Chondrocyte (in vitro differentiated cells): ENCODE measurements at places on chromosomes 7 and 10. TPM values are rescaled to one million over a fixed set of nuclear protein-coding genes. Genes with fewer than 3 reads are reported as not detected.

GRCh38 chr10:116741391-116742351, 695 bp downstream of the HSPA12A start:
- no peak for DNase-seq
- H3K27me3 ChIP-seq, result no peaks in the 10 kb centered on the region
- peak overlapping the region; percentile 27 for H3K27ac ChIP-seq
- peaks cover 5% of the 10 kb centered on the region for H3K4me1 ChIP-seq

- H3K27ac ChIP-seq, result no peak overlapping the region
- DNase-seq, result no peak
- peaks cover 2% of the 10 kb centered on the region for H3K4me1 ChIP-seq
Measured at GRCh38 chr7:124124201-124124600, 91.3 kb upstream of the TMEM229A start.

ZCCHC24 gene
- total RNA-seq, result 37.4 to 45.1 TPM (median 43.8 TPM) in 3 replicates

GRCh38 chr10:22429146-22429545, 83.8 kb downstream of the SPAG6 start:
- no peaks in the 10 kb centered on the region for H3K27me3 ChIP-seq
- no peaks in the 10 kb centered on the region for H3K36me3 ChIP-seq
- no peak for DNase-seq
- H3K27ac ChIP-seq, result peak overlapping the region; percentile 64
- H3K4me1 ChIP-seq, result peaks cover 46% of the 10 kb centered on the region
- H3K4me3 ChIP-seq, result no peak overlapping the region

ITPRID1 gene
- total RNA-seq, result not detected in 3 replicates

DNA sequence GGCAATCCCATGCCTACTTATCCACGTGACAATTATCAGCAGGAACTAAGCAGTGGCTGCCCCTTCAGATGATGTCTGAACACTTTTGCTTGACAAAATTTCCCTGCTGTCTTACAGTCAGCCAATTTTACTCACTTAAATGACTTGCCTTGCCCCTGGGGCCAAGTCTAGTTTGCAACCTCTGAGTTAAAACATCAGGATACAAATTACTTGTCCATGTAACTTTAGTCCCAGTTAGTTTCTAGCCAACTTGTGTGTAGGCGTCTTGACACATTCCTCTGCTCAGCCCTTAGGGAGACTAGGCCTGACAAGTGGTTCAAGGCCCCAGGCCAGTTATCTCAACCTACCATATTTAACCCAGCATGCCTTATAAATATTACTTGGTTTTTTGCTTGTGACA, 11.6 kb upstream of the TYSND1 start:
- H3K27ac ChIP-seq, result no peak overlapping the region
- no peak overlapping the region for H3K4me3 ChIP-seq
- peaks cover 39% of the 10 kb centered on the region for H3K4me1 ChIP-seq
- peaks cover 43% of the 10 kb centered on the region for H3K36me3 ChIP-seq

- H3K4me1 ChIP-seq, result peaks cover 15% of the 10 kb centered on the region
- H3K36me3 ChIP-seq, result no peaks in the 10 kb centered on the region
- no peaks in the 10 kb centered on the region for H3K27me3 ChIP-seq
- no peak overlapping the region for H3K4me3 ChIP-seq
- DNase-seq, result no peak
- H3K27ac ChIP-seq, result no peak overlapping the region
Measured at GRCh38 chr10:51915031-51915542, 215.7 kb upstream of the CSTF2T start.

- peaks cover 6% of the 10 kb centered on the region for H3K36me3 ChIP-seq
- no peak overlapping the region for H3K27ac ChIP-seq
- H3K4me3 ChIP-seq, result no peak overlapping the region
- H3K27me3 ChIP-seq, result no peaks in the 10 kb centered on the region
- DNase-seq, result no peak
- H3K4me1 ChIP-seq, result no peaks in the 10 kb centered on the region
Measured at GRCh38 chr7:132221356-132221755, 354.9 kb downstream of the PLXNA4 start.

FXYD4 gene
- not detected in 3 replicates for total RNA-seq

ANXA8 gene
- total RNA-seq, result 0.27 to 0.77 TPM in 2 of 3 replicates, not detected in the other

ZNF503 gene
- total RNA-seq, result 12.3 to 26.0 TPM (median 24.8 TPM) in 3 replicates

DNA sequence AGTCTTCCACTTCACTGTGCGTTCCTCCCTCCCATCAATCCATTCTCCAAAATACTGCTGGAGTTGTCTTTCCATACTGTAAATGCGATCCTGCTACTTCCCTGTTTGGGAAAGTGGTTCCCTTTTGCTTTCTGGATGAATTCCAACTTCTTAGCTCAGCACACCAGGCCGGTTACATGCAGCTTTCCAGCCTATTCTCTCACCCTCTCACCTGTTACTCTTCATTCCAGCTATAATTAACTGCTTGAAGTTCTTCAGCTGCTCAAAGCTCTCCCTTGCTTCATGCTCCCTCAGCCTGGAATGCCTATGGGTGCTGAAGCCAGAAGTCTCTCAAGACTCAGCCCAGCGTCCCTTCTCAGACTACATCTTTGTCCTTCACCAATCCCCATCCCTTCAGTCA, 6.0 kb upstream of the ZNRF2 start:
- H3K27ac ChIP-seq, result no peak overlapping the region
- H3K4me1 ChIP-seq, result peaks cover 2% of the 10 kb centered on the region
- H3K27me3 ChIP-seq, result peaks cover 4% of the 10 kb centered on the region
- no peak for DNase-seq
- no peak overlapping the region for H3K4me3 ChIP-seq
- no peaks in the 10 kb centered on the region for H3K36me3 ChIP-seq

C10orf90 gene
- total RNA-seq, result 0.44 TPM in 1 of 3 replicates, not detected in the others

GRCh38 chr10:22700489-22700888, 13.9 kb downstream of the PIP4K2A start:
- H3K4me3 ChIP-seq, result no peak overlapping the region
- H3K27ac ChIP-seq, result no peak overlapping the region
- peaks cover 2% of the 10 kb centered on the region for H3K36me3 ChIP-seq
- no peak for DNase-seq

DNA sequence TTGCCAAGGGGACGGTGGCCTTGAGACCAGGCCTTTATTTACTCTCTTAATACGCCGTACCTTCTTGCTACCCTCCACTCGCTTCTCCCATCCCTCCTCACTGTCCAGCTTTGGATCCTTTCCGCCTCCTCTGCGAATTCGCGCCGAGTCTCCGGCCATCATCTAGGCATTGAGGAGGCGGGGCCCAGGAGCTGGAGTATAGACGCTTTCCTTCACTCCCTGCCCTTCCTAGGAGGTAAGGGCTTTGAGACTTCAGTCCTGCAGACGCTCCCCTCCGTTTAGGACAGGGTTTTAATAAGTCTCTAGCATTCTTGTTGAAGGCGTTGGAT, 538 bp downstream of the TFAM start:
- H3K4me1 ChIP-seq, result peaks cover 23% of the 10 kb centered on the region
- H3K27ac ChIP-seq, result peak overlapping the region; percentile 98
- DNase-seq, result no peak
- peaks cover 4% of the 10 kb centered on the region for H3K36me3 ChIP-seq
- H3K4me3 ChIP-seq, result peak overlapping the region; percentile 98
